ENCODE measurements at places on chromosomes 2 and 18. TPM values are rescaled to one million over a fixed set of nuclear protein-coding genes. Genes with fewer than 3 reads are reported as not detected.

The SOX11 gene
- total RNA-seq = 1.8 TPM

The MYL12B gene
- 460 TPM for total RNA-seq

The ACMSD gene
- total RNA-seq = not detected

The ALPP gene
- 1.5 TPM for total RNA-seq

The ZNF804A gene
- 6.0 TPM for total RNA-seq

The FTCDNL1 gene
- 2.3 TPM for total RNA-seq

The CDH2 gene
- total RNA-seq = 32.5 TPM

The STAMBP gene
- 64.8 TPM for total RNA-seq

The MYL1 gene
- not detected for total RNA-seq

The ABCG8 gene
- not detected for total RNA-seq

The RGPD8 gene
- total RNA-seq = 2.0 TPM

The MCEE gene
- 7.3 TPM for total RNA-seq

The BOLA3 gene
- 202 TPM for total RNA-seq

The KHK gene
- 0.14 TPM for total RNA-seq

The ANKRD39 gene
- 17.7 TPM for total RNA-seq

The KIF1A gene
- total RNA-seq = 1.4 TPM
